HFFc6 (cell line): ENCODE measurements at places on chromosomes 4 and X.

DNA sequence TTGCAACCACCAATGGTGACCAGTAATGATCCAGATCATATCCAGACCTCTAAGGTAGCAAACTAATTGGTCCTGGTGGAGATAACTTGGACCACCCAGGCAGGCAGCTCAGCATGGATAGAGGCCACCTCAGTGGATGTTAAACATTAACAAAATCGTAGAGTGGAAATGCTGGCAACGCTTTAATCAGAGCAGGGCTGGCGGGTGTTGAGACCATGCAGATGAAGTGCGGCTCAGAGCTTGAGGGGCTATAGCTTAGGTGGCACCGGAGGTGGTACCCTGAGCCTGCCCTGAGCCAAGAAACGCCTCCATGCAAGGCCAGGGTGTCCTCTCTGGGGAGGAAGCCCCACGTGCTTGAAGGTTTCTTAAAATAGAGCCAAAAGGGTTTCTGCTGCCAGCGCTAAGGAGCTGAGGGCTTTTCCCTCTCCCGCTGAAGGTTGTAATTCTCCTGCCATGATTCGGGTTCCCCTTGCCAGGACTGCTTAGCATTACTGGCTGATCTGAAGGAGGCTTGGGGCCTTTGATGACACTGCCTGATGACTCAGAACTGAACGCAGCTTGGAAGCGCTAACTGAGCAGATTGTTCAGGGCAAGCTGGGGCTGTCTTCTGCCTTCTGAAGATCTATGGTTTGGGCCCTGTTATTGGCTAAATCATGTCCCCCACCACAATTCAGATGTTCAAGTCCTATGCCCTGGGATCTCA lies 177.8 kb upstream of the ATP6AP2 start:
- peak; percentile 11 for DNase-seq

GRCh38 chr4:185513489-185514181 lies 21.7 kb downstream of the PDLIM3 start:
- no peak for DNase-seq

- DNase-seq = no peak
Measured at GRCh38 chrX:13491061-13491460, 78.3 kb upstream of the EGFL6 start.

- DNase-seq = no peak
Measured at GRCh38 chrX:6382284-6382683, 152.6 kb downstream of the VCX3A start.

GRCh38 chr4:56651056-56651350 lies 30.1 kb downstream of the HOPX start:
- DNase-seq = no peak
